Esophagus squamous epithelium (tissue), 5 donors: ENCODE measurements at places on chromosomes 5 and 9. TPM values are rescaled to one million over a fixed set of nuclear protein-coding genes. Genes with fewer than 3 reads are reported as not detected.
A peak's percentile ranks its signal among the peaks of the same experiment; 100 is the strongest.

Gene C9orf78
- total RNA-seq, result 65.5 TPM

Gene SARDH
- not detected for total RNA-seq

Gene FRMPD1
- 0.18 TPM for total RNA-seq

Gene ECSCR
- total RNA-seq, result 19.5 TPM

Gene GPX8
- total RNA-seq, result 6.4 TPM

Gene SPOCK1
- 14.6 TPM for total RNA-seq

Gene ACOT12
- not detected for total RNA-seq

Gene C9orf153
- total RNA-seq, result not detected

Gene PSMB7
- 229 TPM for total RNA-seq

DNA sequence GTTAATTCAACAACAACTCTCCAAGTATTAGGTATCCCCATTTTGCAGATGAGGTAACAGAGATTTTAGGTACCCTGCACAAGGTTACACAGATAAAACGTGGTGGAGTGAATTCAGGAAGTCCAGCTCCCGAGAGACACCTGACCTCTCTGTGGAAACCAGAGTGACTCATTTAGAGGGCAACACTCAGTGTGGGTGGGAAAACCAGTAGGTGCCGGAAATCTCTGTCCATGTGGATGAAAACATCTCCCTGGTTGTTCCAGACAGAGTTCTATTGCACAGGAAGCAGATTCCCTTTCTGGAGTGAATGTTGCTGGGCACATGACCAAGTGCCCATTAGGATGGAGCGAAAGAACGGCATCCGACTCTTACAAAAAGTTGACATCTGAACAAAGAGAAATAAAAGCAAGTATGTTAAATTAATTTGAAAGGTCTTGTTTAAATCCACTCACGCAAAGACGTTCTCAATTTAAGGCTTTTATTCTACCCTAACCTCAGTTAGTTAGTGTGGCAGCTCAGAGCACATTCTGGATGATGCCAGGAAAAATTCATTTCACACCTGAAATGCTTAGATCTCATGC is 391.9 kb upstream of the WWC1 start:
- DNase-seq, result no peak

- no peak for DNase-seq
Measured at GRCh38 chr9:86481466-86481865, 127.3 kb upstream of the TUT7 start.

GRCh38 chr5:158998793-158999325 is 100.9 kb downstream of the EBF1 start:
- no peak for DNase-seq

DNA sequence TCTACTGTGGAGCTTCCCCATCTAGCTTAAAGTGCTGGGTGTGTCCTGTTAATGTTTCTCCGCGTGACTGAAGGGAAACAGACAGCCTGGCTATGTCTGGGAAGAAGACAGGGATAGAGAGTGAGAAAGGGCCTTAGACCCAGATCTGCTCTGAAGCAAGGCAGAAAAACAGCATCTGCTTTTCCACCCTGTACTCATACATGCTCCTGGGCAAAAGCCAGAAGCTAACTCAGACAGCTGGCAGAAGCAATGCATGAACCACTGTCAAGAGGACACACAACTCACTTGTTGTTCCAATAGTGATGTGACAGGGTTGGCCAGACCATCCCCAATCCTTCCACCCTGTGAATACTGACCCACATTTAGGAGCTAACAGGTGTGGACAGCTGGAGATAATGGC is 63.3 kb downstream of the DPYSL3 start:
- no peak for DNase-seq

- no peak for DNase-seq
Measured at GRCh38 chr9:33211695-33212393, 28.1 kb upstream of the SPINK4 start.

DNA sequence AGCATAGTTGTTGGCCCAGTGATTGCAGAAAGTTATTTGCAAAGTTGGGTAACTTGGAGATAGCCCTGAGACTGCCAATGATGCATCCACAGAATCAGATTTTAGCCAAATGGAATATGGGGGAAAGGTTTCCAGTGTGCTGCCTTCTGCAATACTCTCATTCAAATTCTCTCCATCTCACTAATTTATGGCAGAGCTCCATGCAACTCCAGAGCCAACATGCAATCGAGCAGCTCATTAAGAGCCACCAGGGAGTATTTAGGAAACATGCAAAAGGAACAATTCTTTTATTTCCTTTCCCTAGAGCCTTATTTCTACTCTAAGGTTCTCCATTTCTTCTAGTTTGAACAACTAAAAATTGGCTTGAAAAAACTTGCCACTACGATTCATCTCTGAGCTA is 135.9 kb upstream of the MARCHF11 start:
- DNase-seq, result no peak

DNA sequence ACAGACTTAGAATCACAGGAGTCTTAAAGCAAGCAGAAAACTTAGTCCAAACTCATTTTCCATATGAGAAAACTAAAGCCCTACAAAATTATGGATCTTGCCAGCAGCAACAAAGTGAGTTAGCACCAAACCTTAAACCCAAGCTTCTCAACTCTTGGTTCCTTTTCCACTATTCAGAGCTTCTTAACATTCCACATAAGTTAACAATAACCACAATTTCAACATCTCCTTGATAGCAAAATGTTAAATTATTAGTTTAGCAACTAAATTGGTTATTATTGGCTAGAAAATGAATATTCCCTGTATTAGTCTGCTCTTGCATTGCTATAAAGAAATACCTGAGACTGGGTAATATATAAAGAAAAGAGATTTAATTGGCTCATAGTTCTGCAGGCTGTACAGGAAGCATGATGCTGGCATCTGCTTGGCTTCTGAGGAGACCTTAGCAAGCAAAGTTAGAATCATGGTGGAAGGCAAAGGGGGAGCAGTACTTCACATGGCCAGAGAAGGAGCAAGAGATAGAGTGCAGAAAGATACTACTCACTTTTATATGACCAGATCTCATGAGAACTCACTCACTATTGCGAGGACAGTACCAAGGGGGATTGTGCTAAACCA is 26.2 kb upstream of the ARSB start:
- no peak for DNase-seq

GRCh38 chr9:33344145-33344544 is 53.8 kb downstream of the NFX1 start:
- no peak for DNase-seq

GRCh38 chr9:115393976-115394775 is 276.2 kb upstream of the TNC start:
- DNase-seq, result no peak

GRCh38 chr5:135650081-135650480 is 71.3 kb upstream of the CXCL14 start:
- no peak for DNase-seq

DNA sequence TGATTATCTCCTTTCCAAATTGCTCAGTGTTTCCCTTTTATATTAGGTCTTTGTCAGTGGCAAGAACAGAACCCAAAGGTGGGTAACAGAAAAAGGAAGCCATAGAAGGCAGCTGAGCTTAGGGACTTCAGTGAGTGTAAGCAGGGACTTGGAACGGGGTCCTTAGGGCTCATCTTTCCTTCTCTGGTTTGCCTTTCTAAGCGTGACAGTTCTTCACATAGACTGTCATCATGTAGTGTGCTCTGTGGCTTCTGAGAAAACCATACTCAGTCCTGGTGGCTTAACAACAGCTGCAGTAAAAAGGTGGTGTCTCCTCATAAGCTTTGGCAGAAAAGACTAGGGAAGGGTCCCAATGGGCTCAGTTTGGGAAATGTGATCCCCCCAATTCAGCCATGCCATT is 108.8 kb downstream of the SLC12A2 start:
- DNase-seq, result no peak

GRCh38 chr9:135787776-135788575 is 86.0 kb downstream of the KCNT1 start:
- DNase-seq, result no peak

- DNase-seq, result no peak
Measured at GRCh38 chr5:115243412-115243811, 19.3 kb downstream of the PGGT1B start.

DNA sequence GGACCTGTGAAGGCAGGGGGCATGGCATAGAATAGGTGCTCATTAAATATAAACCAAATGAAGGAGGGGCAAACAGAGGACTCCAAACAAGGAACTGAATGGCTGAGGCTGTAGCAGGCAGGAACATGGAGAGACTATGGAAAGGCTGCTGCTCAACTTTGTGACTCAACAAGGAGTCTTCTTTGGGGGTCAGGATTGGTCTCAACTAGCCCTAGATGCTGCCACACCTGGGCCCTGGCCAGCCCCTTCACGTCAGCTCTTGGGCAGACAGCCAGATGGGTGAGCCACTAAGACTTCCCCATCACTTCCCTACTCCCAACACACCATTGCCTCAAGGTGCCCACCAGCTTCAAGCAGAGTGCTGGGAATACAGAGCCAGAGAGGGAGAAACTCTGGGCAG is 11.0 kb downstream of the RPP25L start:
- no peak for DNase-seq

- no peak for DNase-seq
Measured at GRCh38 chr9:94809778-94810177, 83.3 kb downstream of the AOPEP start.

DNA sequence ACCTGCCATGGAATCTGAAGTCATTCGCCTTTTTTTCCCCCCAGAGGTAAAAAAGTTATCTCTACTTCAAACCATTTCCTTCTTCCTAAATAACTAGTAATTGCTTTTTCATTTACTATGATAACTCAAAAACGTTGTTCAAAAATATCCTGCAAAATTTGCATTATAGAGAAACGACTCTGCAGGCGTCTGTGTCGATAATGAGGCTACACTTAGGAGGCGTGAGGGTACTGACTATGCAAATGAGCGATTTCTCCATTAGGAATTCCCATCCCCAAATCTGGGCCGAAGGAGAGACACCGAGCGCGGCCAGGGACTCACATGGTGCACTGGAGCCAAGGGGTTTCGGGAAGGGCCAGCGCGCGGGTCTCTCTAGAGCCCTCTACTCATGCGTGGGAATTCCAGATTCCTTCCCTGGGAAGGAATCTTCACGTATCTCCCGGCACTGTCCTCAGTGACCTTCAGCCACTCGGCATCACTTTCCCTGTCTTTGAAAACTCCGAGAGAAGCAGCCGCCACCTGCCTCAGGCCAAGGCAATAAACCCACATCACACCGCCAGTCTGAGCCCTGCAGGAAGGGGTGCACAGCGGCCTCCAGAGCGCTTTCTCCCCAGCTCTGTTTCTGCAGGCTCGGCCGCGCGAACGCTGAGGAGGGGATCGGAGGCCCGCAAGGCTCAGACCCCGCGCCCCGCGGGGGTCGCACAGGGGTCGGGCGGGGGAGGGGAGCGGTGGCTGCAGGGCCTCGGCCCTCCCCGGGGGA is 718 bp upstream of the DENND4C start:
- peak; percentile 31 for DNase-seq

- DNase-seq, result no peak
Measured at GRCh38 chr5:141512390-141512910, 23.6 kb downstream of the PCDHGC5 start.

GRCh38 chr5:95045181-95045965 is 239.5 kb downstream of the MCTP1 start:
- no peak for DNase-seq

DNA sequence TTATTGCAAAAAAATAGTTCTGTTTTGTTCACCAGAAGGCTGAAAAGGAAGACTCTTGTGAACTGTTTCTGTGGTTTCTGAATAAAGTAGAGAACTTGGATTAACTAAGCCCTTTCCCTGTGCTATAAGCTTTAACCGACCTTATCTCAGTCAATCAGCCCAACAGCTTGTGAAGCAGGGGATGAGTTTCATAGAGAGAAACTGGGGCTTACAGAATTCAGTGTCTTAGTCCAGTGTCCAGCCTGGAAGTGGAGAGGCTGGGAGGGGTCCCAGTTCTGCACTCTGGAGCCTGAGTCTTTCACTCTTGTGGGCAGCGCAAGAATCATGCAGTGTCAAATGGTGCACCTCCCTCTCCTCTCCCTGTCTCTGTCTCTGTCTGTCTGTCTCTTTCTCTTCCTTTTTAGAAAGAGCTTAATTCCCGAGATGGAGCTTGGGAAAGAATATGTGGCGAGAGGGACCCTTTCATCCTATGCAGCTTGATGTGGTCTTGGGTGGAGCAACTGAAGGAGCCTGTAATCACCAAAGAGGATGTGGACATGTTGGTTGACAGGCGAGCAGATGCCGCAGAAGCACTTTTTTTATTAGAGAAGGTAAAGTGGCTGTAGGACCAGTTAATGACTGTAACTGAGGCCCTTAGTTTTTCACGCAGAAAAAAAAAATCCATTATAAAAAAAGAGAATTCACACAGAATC is 17.0 kb downstream of the PTPDC1 start:
- DNase-seq, result no peak

- no peak for DNase-seq
Measured at GRCh38 chr5:157222506-157223230, 42.0 kb downstream of the ITK start.

GRCh38 chr9:121272401-121272948 is 4.5 kb downstream of the GSN start:
- no peak for DNase-seq
